Stimulated activated CD4-positive, alpha-beta T cell treated with anti-CD3 and anti-CD28 coated beads, Interleukin-2, amount 100 ng/mL, for 48 hours (primary cell): ENCODE measurements at places on chromosomes 11 and 22.

DNA sequence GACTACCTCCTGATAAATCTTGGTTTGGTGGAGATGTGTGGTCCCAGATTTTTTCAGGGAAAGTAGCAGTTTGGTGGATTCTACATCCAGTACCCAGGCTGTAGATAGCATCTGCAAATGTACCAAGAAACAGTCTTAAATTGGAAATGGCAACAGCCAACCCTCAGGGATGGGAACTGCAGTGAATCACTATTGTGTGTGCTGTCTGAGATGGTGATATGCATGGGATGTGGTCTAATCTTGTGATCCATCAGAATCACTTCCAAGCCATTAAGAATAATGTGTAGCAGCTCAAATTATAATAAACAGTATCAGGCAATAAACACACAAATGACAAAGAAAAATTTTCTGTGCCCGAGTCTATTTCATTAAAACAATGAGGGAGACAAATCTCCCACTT is 3.4 kb downstream of the OLFML1 start:
- no peak for DNase-seq

DNA sequence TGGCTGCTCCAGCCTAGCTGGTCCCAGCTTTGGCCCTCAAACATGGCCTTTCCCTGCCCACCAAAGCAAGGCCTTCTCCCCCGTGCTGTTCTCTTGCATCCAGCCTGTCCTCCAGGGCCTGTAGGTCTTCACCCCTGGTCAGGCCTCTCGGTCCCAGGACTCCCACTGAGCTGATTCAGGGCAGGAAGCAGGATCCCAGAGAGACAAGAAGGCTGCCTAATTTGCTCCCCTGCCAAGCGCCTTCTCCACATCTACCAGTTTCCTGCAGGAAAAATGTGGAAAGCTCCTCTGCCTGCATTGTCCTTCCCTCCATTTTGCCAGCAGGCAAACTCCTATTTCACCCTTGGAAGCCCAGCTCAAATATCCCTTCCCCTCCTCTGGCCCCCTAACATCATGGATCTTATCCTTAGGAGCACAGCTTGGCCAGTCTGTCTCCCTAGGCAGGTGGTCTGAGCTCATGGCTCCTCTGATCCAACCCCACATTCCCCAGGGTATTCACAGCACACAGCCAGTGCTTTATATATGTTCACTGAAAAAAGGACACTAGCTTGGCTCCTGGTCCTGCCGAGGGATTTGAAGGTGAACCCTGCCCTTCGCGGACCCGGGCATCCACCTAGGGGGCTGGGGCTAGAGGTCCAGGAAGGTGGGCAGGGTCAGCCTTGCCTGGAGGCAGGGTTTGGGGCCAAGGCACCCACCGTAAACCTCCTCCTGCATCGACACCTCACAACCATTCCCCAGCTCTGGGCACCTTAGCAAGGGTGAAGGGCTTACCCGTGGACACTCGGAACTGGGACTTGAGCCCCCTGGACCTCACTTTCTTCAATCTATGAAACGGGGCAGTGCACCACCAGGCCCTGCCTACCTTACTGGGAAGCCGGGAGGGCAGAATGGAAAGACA is 968 bp downstream of the RHBDD3 start:
- no peak for DNase-seq

- DNase-seq, result no peak
Measured at GRCh38 chr11:6505577-6506240, 8.6 kb downstream of the DNHD1 start.

DNA sequence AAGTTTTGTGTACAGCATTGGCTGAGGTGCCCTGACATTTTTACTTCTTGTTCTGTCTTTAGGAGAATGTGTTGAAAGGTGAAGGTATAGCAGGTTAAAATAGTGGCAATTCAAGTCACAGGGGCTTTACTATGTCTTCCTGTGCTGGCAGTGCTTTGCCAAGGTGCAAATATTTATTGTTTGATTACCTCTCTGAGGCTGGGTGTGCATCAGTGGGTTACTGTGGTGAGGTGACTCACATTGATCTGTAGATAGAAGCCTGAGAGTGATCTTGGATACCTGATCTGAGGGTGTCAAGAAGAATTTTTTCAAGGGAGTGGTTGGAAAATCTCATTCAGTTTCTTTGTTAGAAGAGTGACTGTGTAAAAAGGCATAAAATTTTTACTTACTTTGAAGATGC is 90.0 kb downstream of the ARHGAP42 start:
- DNase-seq, result no peak

DNA sequence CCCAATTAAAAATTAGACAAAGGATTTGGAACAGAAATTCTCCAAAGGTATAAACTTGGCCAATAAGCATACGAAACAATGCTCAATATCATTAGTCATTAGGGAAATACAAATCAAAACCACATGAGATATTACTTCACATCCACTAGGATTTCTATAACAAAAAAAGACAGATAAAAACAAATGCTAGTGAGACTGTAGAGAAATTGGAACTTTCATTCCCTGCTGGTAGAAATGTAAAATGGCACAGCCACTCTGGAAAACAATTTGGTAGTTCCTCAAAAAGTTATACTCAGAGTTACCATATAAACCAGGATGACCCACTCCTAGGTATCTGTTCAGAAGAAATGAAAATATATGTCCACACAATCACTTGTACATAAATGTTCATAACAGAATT is 71.6 kb downstream of the RPL27A start:
- DNase-seq, result no peak

- peak; percentile 99 for DNase-seq
Measured at GRCh38 chr22:29267858-29268510, at the start of the genes EWSR1 and RHBDD3. TSS of gene EWSR1 (plus strand) at chr22:29268268. CDS start at chr22:29268337, 69 bp downstream. TSS of gene RHBDD3 (minus strand) at chr22:29267981. CDS start at chr22:29265626, 2,355 bp downstream.

- DNase-seq, result no peak
Measured at GRCh38 chr11:118660681-118661424, 18.6 kb downstream of the TREH start.

- no peak for DNase-seq
Measured at GRCh38 chr11:71206186-71206585, 46.2 kb downstream of the SHANK2 start.

- DNase-seq, result no peak
Measured at GRCh38 chr11:85803920-85804319, 7.0 kb downstream of the SYTL2 start.

- no peak for DNase-seq
Measured at GRCh38 chr11:84865257-84865656, 761.9 kb downstream of the DLG2 start.

GRCh38 chr22:40387746-40388145 is 17.4 kb downstream of the SGSM3 start:
- no peak for DNase-seq

GRCh38 chr11:128052912-128053641 is 534.3 kb downstream of the ETS1 start:
- DNase-seq, result no peak

GRCh38 chr11:3160252-3161031 is 4.7 kb downstream of the OSBPL5 start:
- no peak for DNase-seq

DNA sequence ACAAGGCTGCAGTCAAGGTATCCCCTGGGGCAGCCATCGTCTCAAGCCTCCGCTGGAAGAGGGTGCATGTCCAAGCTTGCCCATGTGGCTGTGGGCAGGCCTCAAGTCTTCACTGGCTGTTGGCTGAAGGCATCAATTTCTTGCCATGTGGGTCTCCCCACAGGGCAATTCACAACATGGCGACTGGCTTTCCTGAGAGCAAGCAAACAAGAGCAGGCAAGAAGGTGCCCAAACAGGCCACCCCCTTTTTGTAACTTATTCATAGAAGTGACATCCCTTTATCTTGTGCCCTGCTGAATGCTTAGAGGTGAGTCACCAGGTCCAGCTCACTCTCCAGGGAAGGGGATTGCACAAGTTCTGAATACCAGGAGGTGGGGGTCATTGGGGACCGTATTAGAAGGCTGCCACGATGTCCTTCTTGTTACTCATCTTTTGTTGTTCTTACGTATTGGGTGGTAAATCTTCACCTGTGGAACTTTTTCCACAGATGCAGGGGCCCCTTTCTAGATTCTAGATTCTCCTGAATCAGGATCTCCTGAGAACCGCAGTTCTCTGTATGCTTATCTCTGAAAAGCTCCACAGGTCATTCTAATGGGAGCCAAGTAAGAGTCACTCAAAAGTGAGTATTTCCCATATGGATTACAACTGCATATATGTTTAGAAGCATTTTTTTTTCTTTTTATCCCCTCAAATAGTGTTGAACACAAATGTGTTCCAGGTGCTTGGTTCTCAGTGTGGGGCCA is 44.2 kb upstream of the MICAL2 start:
- no peak for DNase-seq

DNA sequence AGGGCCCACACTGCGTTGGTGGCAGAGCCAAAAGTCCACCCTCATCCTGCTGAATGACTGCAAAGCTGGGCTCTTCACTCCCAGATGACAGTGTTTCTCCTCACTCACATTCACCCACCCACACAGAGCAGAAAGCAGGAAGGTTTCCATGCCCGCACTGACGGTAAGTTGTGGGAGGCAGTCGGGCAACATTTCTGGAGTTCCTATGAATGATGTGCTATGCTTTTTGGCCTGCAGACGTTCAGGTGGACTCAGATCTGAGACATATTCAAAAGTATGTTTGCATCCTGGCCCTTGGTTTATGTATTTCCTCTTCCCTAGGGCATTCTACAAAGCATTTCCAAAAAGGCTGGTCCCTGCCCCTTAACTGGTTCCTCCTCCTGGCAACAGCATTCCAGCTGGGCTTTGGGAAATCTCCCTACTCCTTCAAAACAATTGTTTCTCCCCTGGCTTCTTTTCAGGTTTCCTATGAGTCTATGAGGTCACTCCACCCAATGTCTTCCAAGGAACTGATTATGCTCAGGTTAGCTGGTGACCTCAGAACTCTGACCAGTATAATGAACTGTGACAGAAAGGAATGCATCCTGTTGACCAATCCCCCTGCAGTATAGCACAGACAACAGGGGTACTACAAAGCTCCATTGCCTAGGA is 36.4 kb downstream of the PACSIN2 start:
- DNase-seq, result no peak

DNA sequence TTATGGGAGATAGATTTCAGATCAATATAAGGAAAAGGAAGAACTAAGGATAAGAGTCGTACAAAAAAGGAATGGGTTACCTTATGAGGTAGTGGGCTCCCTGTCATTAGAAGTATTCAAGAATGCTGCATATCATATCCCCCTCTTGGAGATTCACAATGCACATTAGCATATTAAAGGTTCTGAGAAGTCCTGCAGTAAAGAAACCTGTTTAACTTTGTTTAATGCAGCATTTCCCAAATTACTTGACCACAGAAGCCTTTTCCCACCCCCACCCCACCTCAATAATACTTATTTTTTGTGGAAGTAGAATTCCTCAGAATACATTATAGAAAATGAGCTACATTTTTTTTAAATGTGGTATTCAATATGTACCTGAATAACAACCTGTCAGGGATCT is 30.9 kb downstream of the PHF21A start:
- no peak for DNase-seq
